Mesothelial cell of epicardium (in vitro differentiated cells): ENCODE measurements at places on chromosomes 11 and 22.

- no peak overlapping the region for H3K4me3 ChIP-seq
- H3K27me3 ChIP-seq: no peaks in the 10 kb centered on the region
- H3K36me3 ChIP-seq: no peaks in the 10 kb centered on the region
- H3K27ac ChIP-seq: no peak overlapping the region
- peaks cover 42% of the 10 kb centered on the region for H3K4me1 ChIP-seq
- DNase-seq: no peak
Measured at GRCh38 chr11:8087185-8087584, 6.2 kb downstream of the TUB start.

DNA sequence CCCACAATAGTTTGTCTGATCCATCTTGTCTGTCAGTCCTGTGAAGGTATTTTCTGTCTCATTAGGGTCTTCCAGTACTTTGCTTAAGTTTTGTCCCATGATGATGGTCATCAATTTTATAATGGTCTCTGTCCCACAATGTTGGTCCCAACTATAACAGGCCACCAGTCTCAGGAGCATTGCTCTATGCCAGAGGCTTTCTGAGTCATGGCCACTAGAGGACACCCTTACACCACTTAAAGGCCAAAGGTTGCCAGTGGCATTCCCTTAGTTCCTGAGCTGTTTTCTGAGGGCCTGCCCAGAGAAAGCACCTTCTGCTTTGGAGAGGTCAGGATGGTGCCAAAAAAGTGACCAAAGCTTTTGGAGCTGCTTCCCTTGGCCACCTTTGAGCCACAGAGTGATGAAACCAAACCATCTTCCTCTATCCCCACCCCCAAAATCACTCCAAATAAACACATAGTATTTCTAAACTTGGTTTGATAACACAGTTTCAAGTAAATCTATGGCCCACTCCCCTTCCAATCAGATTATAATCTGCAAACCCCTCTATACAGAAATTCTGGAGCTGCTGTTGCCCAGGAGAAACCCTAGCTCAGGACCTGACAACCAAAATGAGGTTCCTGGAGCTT, 19.3 kb downstream of the EIF3F start:
- no peaks in the 10 kb centered on the region for H3K4me1 ChIP-seq
- DNase-seq: no peak
- no peaks in the 10 kb centered on the region for H3K36me3 ChIP-seq
- no peak overlapping the region for H3K4me3 ChIP-seq
- H3K27ac ChIP-seq: no peak overlapping the region

DNA sequence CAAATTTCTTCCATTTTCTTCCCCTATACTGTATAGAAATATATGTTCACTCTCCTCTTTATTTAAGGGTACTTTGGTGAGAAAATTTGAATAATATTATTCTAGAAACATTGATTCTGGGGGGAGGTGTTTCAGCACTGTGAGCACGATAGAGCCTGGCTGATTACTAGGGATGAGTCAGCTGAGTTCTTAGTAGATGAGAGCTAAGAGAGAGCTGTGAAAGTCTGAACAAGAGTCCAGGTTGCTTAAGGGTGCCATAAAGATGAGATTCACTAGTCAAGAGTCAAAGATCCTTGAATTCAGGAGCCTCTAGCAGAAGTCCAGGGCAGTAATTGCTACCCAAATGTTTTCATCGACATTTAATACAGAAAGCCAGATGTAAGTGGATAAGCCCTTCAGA, 756.6 kb upstream of the API5 start:
- H3K27ac ChIP-seq: no peak overlapping the region
- no peaks in the 10 kb centered on the region for H3K27me3 ChIP-seq
- H3K36me3 ChIP-seq: no peaks in the 10 kb centered on the region
- no peaks in the 10 kb centered on the region for H3K4me1 ChIP-seq
- no peak overlapping the region for H3K4me3 ChIP-seq

DNA sequence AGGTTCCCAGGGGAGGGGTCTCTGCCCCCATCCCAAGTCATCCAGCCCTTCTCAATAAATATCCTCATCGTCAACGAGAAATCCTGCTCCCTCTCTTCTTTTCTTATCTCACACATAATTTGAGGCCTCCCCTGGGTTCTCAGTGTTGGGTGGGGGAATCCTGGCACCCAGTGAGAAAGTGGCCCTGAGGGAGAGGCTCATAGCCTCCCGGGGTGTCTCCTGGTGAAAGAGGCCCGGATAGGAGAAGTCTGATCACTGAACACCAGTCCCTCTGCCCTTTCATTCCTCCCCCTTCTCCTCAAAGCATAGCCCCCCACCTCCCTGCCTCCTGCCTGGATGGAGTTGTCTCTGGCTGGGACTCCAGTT, 35.3 kb downstream of the IGLL5 start:
- H3K27me3 ChIP-seq: peaks cover 44% of the 10 kb centered on the region
- H3K4me1 ChIP-seq: peaks cover 5% of the 10 kb centered on the region
- no peaks in the 10 kb centered on the region for H3K36me3 ChIP-seq
- no peak overlapping the region for H3K4me3 ChIP-seq
- no peak overlapping the region for H3K27ac ChIP-seq

- H3K36me3 ChIP-seq: peaks cover 3% of the 10 kb centered on the region
- peaks cover 9% of the 10 kb centered on the region for H3K27me3 ChIP-seq
- peak overlapping the region; percentile 50 for H3K27ac ChIP-seq
- H3K4me1 ChIP-seq: peaks cover 21% of the 10 kb centered on the region
- H3K4me3 ChIP-seq: no peak overlapping the region
Measured at GRCh38 chr22:49966774-49967705, 6.5 kb downstream of the PIM3 start.
